CD4-positive, alpha-beta T cell (primary cell): ENCODE measurements at places on chromosomes 1 and 21.

DNA sequence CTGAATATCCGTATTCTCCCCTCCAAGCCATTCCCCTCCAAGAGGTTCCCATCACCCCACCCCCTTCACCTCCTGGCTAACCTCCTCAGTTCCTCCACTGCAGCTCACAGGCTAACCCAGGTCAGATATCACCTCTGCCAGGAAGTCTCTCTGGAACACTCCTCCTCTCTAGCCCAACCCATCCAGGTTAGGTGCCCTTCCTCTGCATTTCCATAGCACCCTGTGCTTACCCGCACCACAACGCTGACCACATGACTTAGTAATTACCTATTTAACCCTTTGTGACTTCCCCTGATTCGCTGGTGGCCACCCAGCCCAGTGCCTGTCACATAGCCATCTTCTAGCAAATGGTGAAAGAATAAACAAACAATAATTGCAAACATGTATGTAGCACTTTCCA is 49.5 kb upstream of the IFFO2 start:
- no peak for DNase-seq

DNA sequence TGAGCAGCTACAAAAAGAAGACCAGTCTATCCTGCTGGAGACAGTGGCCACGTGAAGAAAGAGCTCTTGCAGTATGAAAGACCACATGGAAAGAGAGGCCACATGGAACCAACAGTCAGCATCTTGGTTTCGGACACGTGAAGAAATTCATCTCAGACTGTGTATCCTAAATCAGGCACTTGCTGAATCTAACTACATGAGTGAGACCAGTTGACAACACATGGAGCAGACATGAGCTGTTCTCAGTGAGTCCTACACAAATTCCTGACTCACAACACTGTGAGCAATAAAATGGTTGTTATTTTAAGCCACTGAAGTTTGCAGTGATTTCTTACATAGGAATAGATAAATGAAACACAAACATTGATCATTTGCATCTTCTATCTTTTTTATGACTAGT is 2.4 kb upstream of the TAF1A start:
- DNase-seq: no peak

DNA sequence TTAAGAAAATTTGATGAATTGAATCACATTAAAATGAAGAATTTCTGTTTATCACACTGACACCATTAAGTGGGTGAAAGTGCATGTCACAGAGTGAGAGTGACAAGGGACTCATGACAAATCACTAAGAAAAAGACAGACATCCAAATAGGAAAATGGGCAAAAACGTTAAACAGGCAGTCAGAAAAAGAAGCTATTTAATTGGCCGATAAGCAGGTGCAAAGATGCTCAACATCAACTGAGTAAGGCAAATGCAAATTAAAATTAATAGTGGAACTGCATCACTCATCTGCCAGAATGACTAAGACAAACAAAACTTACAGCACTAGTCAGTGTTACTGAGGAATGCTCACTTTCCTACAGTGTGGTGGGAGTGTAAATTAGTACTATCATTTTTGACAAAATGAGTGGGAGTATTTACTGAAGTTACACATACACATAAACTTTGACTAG is 39.2 kb upstream of the RUNX1 start:
- no peak for DNase-seq

GRCh38 chr1:169915150-169915549 is 21.5 kb upstream of the SCYL3 start:
- no peak for DNase-seq

GRCh38 chr1:43373066-43373940 is 5.5 kb upstream of the ELOVL1 start:
- no peak for DNase-seq

DNA sequence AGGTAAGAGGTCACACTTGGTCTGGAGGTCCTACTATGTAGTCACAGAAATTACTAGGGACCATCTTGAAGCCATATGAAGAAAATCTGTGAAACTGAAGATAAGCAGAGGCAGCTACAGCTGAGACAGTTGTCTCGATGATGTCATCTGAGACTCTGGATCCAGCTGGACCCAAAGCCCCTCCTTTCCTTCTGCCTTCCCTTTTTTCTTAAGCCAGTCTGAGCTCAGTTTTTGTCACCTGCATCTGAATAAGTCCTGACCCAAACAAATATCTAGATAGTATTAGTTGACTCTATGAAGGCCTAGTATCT is 143.3 kb downstream of the ETS2 start:
- DNase-seq: no peak

DNA sequence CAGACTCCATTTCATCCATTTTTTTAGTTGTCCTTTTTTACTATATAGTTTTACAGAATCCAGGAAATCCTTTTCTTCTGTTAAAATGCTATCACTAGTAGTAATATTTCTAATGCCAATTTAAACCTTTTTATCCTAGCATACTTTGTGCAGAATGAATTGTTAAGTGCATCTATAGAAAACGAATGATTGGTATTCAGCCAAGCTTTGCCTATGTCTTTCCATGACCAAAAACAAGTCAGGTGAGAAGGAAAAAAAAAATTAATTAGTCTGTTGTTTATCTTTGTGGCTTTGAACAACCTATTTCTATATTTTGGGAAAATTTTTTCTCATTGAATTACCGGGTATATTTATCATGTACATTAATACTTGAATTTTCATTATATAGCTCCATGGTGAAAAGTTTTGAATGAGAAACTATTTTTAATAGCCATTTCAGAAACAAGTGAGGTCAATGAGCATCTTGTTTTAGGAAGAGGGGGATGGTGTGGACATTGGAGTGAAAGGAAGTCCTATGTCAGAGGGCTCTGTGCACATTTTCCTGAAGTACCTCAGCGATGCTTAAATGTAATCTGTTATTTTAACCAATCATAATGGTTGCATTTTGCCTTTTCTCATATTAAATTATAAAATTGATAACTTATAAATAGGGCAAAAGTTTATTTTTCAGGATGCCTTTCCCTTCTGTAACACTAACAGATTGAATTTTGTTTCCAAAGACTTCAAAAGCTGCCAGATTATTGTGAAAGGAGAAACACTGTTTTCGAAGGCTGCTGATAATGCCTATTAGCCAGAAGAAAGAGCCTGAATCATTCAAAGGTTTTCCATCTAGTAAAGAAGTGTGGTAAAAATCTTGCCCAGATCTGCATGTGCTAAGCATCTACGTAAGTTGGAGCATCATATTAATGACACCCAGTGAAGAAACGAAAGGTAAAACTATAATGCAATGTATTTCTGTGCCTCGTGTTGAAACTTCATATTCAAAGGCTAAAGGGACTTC is 73.8 kb upstream of the S1PR1 start:
- no peak for DNase-seq

GRCh38 chr1:63937461-63938022 is 163.7 kb downstream of the ROR1 start:
- no peak for DNase-seq

GRCh38 chr21:15775291-15775690 is 45.5 kb downstream of the USP25 start:
- no peak for DNase-seq

GRCh38 chr1:180781718-180782117 is 131.0 kb upstream of the KIAA1614 start:
- DNase-seq: no peak

GRCh38 chr1:199909137-199909536 is 118.4 kb upstream of the NR5A2 start:
- no peak for DNase-seq

DNA sequence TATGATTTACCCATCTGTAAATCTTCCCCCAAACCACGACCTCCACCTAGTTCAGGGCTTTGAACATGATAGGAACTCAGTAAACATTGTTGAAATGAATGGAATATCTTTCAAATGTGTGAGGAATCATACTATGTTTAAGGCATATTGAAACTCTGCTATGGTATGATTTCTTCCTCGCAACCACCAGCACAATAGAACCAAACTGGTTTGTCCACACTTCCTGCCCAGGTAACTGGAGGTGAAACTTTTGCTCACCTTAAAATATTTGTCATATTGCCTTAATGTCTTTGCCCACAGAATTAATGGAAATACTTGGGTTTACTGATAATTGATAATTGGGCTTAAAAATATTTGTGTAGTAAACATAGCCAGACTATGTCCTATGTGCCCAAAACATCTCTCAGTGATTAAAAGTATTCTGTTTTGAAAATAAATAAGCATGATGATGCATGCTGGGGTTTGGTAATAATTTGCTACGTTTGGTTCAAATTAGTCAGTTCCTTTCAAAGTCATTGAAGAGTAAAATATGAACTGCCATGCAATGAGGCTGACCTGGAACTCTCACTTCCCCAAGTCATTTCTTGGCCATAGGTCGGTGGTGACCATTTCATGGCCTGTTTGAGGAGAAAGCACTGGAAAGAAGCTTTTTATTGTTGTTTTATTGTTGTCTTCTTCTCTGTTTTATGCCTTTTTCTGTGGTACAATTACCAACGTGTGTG is 73.3 kb downstream of the TNFSF18 start:
- no peak for DNase-seq

- no peak for DNase-seq
Observed at GRCh38 chr1:52857443-52857842, 14.9 kb downstream of the ZYG11A start.

DNA sequence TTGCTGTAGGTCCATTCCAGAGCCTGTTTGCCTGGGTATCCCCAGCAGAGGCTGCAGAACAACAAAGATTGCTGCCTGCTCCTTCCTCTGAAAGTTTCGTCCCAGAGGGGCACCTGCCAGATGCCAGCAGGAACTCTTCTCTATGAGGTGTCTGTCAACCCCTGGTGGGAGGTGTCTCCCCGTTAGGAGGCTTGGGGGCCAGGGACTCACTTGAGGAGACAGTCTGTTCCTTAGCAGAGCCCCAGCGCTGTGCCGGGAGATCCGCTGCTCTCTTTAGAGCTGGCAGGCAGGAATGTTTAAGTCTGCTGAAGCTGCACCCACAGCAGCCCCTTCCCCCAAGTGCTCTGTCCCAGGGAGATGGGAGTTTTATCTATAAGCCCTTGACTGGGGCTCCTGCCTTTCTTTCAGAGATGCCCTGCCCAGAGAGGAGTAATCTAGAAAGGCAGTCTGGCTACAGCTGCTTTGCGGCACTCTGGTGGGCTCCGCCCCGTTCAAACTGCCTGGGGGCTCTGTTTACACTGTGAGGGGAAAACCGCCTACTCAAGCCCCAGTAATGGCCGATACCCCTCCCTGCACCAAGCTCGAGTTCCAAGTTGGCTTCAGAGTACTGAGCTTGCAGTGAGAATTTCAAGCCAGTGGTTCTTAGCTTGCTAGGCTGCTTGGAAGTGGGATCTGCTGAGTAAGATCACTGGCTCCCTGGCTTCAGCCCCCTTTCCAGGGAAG is 8.7 kb upstream of the SLC25A24 start:
- no peak for DNase-seq

DNA sequence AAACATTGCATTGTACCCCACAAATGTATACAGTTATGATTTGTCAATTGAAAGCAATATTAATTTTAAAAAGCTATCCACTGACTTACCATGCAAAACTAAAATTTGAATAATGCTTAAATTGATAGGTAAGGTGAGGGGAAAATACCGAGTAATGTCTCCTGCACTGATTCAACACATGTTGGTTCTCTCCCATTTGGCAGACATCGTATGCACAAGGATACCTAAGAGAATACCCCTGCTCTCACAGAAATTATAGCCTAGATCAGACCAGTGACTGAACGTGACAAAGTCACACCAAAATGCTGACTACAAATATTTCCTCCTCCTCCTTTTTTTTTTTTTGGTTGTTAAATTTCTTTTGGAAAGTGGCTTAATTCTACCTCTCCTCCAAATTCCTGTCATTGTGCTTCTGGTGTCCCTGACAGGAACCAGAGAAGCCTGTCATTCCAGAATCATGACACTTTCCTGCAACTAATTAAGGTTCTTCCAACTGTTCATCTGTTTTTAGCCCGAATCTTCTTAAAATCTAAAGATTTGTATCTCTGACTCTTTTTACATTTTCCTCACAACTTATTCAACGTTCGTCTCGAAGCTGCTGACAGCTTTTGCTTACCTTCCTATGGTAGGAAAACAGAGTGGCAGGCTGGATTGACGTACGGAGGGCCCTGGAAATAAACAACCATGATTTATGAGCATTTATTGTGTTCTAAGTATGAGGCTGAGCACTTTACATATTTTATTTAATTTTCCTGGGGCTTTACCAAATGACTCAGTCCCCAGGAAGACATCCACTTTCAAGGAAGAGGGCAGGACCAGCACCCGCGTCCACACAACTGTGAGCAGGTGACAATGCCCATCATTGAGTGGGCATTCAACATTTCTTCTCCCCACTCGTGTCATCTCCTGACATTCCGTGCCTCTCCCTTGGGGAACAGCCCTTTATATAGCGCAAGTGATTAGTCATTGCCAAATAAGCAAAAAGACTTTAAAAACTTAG is 57.9 kb upstream of the KCNE2 start:
- DNase-seq: no peak

DNA sequence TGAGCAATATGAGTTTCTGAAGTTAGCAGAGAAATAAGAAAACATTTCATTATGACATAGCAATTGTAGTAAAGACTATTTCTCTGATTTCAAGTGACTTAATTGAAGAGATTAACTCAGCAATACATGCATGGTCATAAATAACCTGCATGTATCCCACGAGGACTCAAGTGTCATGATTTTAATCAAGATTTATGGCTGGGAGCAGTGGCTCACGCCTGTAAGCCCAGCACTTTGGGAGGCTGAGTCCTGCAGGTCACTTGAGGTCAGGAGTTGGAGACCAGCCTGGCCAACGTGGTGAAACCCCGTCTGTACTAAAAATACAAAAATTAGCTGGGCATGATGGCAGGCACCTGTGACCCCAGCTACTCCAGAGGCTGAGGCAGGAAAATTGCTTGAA is 311.9 kb upstream of the PLD5 start:
- no peak for DNase-seq

DNA sequence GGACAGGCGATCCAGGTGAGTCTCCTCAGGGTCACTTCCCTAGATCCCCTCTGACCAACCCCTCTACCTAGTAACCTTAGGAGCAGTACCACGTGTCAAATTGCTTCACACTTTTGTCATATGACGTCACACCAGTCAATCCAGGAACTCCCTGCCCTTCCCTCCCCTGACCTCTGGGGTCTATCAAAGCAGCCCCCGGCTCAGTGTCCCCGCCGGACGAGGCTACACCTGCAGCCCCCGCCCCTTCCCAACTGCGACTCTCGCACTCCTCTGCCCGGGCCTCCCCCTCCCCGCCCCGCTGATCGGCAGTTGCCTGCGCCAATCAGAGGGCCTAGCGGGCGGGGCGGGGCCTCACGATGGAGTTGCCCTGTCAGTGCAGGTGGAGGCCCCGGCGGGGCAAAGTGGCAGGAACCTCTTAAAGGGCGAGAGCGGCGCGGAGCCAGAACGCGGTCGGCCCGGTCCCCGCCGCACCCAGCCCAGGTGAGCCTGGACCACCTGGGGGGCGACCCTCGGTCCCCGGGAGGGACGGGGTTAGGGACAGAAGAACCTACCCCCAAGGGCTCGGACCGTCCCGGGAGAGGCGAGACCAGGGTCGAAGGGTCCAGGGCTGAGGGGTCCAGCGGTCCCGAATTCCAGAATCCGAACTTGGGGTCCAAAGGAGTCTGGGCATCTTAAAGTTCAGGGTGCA is 27.5 kb upstream of the EPB41 start:
- peak; percentile 89 for DNase-seq

DNA sequence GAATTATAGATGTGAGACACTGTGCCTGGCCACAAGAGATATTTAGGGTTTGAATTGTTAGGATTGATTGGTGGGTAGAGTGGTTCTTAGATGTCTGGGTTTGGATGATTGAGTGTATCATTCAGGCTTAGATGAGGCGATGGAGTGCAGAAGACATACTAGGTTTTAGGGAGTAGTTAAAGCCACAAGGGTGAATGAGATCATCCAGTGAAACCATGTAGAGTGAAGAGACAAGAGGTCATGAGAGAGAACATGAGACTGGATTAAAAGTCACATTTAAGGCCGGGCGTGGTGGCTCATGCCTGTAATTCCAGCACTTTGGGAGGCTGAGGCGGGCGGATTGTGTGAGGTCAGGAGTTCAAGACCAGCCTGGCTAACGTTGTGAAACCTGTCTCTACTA is 37.2 kb downstream of the ZFYVE9 start:
- DNase-seq: no peak
